Neural progenitor cell (in vitro differentiated cells): ENCODE measurements at places on chromosomes 1 and 21. TPM values are rescaled to one million over a fixed set of nuclear protein-coding genes. Genes with fewer than 3 reads are reported as not detected.

GRCh38 chr1:73953586-73953985, 244.4 kb downstream of the LRRIQ3 start:
- DNase-seq: no peak

Gene AZIN2
- total RNA-seq: 1.3 and 5.8 TPM in 2 replicates

DNA sequence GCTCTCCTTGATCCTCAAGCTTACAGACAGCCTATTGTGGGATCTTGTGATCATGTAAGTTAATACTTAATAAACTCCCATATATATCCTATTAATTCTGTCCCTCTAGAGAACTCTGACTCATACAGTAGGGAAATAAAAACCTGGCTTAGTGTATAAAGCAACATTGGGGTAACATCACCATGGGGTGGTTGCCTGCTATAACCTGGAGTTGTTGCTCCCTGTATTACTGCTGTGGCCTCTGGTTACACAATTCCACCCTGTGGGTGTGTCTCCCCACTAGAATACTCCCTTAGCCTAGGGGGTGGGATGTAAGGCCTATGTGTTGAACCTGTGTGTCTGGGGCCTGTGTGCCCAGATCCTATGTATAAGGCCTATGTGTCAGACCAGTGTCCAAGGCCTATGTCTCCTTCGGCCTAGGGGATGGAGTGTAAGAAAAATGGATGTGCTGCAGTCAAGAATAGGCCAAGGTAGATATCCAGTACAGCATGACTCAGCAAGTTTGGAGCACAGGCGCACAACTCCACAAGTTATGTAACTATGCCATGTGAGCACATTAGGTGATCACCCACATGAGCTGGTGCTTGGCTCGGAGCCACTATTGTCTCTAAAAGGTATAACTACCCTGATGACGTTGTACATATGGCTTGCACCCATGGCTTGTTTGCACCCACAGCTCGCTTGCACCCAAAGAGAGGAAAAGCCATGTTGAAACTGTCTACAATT, 96.8 kb upstream of the C1orf21 start:
- peak; percentile 30 for DNase-seq

DNA sequence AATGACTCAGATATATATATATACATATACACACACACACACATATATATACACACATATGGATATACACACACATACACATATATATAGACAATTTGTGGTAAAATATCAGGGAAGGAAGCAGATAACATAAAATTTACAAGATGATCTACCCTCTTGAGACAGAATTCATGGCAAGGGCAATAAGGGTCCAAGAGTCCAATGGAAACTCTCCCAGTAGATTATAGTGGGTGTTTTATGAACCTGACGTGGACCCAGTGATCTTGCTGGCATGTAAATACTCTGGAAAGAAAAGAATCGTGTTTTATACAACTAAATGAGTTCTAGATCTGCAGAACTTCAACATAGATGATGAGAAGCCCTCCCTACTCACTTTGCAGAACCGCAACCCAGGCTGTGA, 49.3 kb downstream of the DENND1B start:
- no peak for DNase-seq

- DNase-seq: no peak
Measured at GRCh38 chr1:54302549-54302948, 102.6 kb downstream of the MRPL37 start.

Gene SIM2
- total RNA-seq: not detected in 2 replicates

DNA sequence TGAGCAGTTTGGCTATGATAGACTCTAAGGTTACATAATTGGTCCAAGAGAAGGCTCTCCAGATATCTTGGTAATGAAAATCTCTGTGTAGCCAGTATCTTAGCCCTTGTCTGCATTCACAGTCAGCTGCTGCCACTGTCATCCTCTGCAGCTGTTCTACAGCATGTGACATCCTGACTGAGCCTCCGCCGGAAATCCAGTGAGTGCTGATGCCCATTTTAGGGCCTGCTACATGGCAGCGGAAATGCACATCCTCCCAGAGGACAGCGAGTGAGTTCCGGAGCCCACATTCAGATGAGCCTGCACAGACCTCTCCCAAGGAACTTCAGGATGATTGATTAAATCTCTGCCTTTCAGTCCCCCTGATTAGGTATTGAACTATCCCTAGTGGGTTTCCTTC, 237.1 kb downstream of the HHIPL2 start:
- DNase-seq: no peak

Gene SLC2A5
- total RNA-seq: not detected in 2 replicates

Gene SPATA21
- not detected in 2 replicates for total RNA-seq

GRCh38 chr1:186502087-186502486, 41.2 kb upstream of the PDC start:
- DNase-seq: no peak

GRCh38 chr1:209059981-209060380, 523.5 kb upstream of the CAMK1G start:
- DNase-seq: no peak

Gene VWA1
- total RNA-seq: 2.4 and 7.0 TPM in 2 replicates

DNA sequence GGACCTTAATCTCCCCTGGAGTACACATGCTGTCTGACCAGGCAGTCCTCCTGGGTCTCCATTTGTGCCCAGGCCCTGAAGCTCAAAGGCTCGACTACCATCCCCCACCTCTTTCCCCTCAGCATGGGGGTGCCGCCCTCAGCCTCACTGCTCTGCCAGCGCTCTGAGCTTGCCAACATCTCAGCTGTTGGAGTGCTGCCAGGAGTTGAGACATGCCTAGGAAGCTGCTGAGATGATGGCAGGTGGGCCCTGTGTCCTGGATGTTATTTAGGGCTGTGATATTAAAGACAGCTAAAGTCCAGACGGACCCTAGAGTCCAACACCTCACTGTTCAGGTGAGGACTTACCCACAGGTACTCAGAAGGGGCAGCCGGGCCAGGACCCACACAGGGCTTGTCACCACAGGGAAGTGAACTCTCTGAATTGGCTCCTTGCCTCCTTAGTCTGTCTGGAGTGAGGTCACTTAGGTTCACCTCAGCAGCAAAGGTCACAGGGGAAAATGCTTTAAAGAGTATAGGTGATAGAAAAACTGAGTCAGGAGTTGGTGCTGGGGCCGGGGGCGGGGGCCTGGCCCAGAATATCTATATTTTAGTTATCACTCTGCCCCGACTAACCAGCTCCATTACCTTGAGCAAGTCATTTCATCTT, 19.7 kb upstream of the KCNC4 start:
- DNase-seq: no peak

Gene AMY1C
- not detected in 2 replicates for total RNA-seq

GRCh38 chr1:22420455-22421053, 31.1 kb upstream of the ZBTB40 start:
- peak; percentile 89 for DNase-seq

GRCh38 chr1:29668551-29669157, 432.3 kb downstream of the PTPRU start:
- no peak for DNase-seq

Gene VWA5B1
- not detected in 2 replicates for total RNA-seq

DNA sequence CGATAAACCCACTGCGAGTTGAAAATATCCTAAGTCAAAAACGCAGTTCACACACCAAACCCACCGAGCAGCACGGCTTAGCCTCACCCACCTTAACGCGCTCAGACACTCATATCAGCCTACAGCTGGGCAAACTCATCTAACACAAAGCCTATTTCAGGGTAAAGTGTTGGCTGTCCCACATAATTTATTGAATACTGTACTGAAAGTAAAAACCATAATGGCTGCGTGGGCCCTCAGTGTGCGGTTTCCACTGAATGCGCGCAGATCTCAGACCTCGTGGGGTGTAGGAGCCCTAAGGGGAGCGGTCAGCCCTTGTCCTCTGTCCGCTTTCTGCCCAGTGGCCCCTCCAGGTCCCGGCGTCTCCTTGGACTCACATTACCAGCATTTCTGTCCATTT, 157.6 kb upstream of the ARHGEF16 start:
- DNase-seq: no peak

DNA sequence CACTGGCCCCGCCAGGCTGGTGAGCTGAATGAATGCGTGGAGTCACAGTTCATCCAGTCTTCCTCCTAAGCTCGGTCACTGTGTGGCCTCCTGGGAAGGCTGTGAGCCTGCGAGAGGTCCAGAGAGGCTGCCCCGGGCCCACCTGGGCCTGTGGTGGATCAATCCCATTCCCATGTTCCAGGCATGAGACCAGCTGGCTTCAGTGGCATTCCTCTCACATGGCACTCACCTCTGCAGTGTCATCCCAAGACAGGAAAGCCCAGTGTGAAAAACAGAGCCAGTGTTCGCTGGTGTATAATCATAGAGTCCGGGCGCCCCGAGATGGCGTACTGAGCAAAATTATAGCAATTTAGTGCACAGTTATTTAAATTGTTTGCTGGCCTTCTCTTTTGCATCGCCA, 37.6 kb upstream of the EPHA8 start:
- no peak for DNase-seq

Gene TNFRSF4
- 0.09 TPM in 1 of 2 replicates, not detected in the other for total RNA-seq

- no peak for DNase-seq
Measured at GRCh38 chr1:66397192-66397591, 136.8 kb upstream of the SGIP1 start.

DNA sequence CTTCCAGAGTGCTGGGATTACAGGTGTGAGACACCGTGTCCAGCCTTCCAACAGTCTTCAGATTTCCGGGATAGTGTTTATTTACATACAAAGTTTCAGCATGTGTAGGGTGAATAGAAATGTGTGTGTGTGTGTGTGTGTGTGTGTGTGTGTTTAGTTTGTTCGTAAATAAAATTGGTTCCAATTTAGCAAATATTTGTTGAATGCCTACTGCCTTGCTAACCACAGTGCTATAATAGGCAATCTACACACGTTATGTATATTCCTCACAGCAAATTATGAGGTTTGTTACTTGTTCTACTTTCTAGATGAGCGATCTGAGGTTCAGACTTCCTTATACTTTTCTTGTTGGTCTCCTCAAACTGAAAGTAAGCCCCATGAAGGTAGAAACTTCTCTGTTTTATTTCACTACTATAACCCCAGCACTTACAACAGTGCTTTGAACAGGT, 32.8 kb upstream of the EPS15 start:
- no peak for DNase-seq
